Hematopoietic multipotent progenitor cell treated with erythropoietin and hydrocortisone succinate and interleukin-3 and kit ligand, for 4 days (in vitro differentiated cells): ENCODE measurements at places on chromosomes 12 and 14.

GRCh38 chr14:62077676-62078261, 315.5 kb downstream of the SNAPC1 start:
- DNase-seq = peak; percentile 22

DNA sequence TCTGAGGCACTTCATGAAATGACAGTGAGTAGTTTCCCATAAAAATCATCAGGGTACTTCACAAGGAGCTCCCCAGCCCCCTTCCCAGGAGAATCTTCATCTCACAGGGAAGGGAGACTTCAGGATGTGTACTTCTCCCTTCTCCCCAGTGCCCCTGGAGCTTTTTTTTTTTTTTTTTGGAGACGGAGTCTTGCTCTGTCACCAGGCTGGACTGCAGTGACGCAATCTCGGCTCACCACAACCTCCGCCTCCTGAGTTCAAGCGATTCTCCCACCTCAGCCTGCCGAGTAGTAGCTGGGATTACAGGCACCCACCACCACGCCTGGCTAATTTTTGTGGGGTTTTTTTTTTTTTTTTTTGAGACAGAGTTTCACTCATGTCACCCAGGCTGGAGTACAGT, 10.4 kb downstream of the ITPK1 start:
- DNase-seq = peak; percentile 70

- no peak for DNase-seq
Measured at GRCh38 chr12:20588042-20588441, 107.1 kb upstream of the SLCO1C1 start.

DNA sequence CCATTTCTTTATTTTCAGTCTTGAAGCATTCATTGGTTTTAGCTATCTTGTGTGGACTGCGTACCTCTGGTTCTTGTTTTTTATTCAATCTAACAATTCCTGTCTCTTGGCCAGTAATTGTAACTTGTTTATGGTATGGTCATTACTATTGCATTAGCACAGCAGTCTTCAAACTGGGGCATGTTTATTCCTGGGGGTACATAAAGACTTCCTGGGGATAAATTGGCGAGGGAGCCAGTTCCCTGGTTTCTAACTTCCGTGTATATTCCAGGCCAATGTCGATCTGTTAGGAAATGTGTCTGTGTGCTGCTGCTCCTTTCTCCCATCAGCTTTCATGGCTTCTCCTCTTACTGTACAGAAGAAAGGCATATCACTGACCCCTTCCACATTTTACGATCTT, 13.7 kb upstream of the EVL start:
- DNase-seq = no peak

GRCh38 chr14:88895116-88895515, 70.7 kb downstream of the TTC8 start:
- DNase-seq = no peak

- no peak for DNase-seq
Measured at GRCh38 chr12:25323581-25323982, 72.9 kb upstream of the KRAS start.
